ENCODE measurements at places on chromosomes 16 and 17.

DNA sequence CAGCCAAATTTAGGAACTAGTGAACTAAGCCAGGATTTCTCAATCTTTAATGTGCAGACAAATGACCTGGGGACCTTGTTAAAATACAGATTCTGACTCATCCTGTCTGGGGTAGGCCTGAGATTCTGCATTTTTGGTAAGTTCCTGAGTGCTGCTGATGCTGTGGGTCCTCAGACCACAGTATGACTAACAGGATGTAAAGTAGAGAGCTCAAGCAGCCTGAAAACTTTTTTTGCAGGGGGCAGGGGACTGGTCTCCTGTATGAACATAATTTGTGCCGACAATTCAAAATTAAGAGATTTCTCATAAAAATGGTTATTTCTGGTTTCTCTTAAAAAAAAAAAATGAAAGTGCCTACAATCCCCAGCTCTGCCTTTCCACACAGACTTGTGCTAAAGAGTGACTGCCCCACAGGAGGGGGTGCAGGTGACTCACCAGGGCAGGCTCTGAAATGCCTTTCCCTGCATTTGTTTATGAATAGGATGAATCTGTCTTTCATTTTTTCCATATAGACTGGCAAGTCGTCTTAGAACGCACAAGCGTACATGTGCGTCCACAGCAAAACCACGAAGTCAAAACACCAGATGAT, 271.5 kb downstream of the PHKB start:
- DNase-seq = no peak

DNA sequence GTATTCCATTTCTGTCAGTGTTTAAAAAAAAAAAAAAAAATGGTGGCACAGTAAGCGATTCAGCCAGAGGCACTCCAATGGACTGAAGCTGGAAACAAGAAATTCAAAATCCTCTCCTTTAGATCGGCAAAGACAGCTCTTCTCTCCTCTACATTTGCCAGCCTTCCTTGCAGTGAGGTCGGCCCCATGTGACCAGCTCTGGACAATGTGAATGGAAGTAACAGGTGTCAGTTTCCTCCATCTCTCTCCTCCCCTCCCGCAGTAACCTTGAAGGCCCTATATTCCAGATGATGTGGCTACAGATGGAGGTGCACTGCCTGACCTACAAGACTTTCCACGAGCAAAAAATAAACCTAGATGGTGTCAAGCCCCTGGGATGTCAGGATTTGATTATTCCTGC, 15.0 kb downstream of the CUEDC1 start:
- DNase-seq = no peak

DNA sequence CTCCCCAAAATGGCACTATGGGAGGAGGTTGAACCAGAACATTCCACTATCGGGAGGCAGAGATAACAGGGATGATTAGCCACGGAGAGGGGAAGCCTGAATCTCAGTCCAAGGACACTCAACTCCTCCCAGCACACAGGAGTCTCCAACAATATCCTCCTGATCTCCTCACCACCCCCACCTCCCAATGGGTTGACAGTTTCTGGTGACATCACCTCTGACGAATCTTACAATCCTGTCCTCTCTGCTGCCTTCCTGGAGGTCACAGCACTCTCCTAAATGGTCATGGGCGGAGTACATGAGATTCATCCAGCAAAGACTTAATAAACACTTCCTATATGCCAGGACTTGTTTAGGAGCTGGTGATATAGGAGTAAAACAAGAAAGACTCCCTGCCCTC, 80.9 kb downstream of the SLC6A2 start:
- no peak for DNase-seq

DNA sequence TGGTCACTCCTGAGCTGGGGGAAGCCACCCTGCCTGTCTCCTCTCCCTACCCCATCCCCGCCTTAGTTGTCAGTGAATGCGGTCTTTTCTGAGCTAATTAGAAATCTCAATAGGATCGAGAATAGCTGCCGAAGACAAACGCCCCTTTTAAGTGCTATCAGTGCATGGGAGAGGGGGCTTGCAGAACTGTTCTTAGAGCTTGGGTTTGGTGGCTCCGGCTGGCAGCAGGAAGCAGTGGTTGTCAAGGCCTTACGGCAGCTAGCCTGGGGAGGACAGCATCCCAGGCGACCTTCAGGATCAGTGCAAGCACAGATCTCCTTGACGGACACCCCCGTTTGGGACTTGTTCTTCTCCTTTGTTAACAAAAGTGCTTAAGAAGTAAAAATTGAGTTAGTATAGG, 195.1 kb downstream of the CCDC182 start:
- no peak for DNase-seq

DNA sequence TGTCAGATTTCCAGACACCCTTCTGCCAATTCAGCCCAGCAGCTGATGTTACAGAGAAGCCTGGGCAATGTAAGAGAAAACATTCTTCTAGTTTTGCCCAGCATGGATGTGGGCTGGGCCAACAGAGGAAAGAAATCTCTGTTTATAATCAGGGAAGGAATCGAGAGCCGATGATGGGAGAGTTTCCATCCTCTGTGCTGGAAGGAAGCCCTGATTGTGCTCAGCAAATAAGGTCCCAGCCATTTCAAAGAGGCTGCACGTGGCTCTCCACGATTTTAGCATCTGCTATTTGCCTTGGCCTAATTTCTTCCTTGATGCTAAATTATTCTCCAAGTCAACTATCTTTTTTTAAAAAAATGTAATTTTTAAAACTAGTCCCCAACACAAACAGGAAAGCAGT, 70.0 kb downstream of the IRX6 start:
- no peak for DNase-seq

GRCh38 chr16:71746442-71747046, 22.0 kb upstream of the PHLPP2 start:
- DNase-seq = no peak

DNA sequence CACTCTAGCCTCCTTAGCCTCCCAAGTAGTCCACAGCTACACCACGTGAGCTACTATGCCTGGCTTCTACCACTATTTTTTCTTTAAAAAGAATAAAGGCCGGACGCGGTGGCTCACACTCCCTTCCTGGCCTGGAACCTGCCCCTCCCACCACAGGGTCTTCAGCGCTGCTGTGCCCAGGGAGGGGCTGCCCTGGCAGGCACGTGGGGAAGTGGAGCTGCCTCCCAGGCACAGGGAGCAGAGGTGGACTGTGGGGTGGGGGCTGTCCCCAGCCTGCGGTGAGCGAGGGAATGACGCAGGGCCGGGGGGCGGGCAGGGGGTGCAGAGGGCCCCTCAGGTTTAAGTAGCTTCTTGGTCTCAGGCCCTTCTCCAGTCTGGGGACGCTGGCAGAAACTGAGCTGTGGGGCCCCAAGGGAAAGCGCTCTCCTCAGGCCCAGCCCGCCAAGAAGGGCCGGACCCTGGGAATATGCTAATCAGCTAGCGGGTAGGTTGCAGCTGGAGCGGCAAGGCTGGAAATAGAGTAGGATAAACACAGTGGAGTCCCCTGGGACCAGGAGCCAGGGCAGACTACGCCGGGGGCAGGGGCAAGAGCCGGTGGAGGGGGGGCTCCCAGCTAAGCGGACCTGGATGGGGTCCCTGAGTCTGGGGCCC, 46.8 kb downstream of the TIMM22 start:
- no peak for DNase-seq

GRCh38 chr17:2050300-2051060, 4.4 kb upstream of the HIC1 start:
- DNase-seq = no peak

DNA sequence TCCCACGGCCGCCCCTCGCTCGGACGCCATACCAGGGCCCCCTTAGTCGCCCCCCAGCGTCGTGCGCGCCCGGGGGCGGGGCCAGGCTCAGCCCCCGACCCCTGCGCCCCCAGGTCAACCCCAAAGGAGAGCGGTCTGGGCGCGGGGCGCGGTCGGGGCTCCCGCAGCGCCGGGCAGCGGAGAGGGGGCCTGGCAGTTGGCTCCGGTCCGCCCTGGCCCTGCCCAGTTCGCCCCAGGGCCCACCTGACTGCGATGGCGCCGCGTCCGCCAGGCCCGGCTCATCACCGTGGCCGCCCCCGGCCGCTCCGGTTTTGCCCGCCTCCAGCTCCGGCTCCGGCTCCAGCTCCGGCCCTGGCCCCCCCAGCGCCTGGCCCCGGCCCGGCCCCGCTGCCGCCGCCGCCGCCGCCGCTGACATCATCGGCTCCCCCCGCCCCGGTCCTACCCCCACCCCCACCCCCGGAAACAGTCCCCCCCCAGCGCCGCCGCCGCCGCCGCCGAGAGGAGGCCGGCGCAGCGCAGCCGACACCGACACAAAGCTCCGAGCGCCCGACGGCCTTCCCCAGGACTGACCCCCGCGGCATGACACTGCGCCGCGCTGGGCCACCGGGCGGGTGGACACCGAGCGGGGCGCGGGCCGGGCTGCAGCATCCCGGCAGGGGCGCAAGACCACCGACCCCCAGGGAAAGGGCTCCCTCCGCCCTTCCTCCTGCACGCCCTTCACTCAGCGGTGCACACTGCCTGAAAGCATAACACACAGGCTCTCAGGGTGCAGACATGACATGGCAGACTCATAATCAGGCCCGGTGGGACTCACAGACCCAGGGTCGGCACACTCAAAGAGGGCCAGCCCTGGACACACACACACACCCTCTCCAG, at the start of gene ZBTB4:
ZBTB4 (minus strand) TSS at position 419 of the 876 bp plus-strand sequence. CDS start 12,830 bp downstream, outside the sequence.
- DNase-seq = no peak

DNA sequence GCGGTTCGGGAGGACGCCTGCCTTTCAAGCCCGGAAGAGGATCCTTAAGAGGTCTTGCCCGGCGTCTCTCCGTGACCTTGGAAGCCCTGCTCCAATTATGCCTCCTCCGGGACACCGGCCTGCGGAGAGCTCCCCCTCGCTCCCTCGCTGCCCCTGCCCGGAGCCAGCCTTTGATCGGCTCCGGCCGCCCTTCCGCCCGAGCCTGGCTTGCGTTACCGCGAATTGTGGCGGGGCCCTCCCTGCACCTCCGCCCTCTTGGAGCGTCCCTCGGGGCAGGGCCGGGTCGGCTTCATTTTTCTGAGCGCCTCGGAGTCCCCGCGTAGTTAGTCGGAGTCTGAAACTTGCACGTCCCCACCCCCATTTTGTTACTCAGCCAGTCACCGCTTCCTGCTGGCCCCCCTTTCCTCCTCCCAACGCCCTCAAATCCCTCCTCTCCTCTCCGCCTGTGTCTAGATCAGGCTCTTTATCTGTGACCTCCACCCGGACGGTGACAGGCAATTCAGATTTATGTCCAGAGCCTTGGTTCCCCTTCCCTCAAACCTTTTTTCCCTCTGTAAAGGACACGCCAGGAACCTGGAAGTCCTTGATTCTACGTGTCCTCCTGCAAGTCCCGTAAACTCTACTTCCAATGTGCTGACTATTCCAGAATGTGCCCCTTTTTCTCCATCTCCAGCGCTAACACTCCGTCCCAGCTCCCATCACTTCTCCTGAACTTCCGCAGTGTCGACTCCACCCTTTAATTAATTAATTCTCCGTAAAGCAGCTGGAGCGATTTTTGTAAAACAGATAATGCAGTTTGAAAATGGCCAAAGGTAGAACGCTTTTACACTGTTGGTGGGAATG, 569 bp upstream of the RABEP2 start:
- DNase-seq = no peak

DNA sequence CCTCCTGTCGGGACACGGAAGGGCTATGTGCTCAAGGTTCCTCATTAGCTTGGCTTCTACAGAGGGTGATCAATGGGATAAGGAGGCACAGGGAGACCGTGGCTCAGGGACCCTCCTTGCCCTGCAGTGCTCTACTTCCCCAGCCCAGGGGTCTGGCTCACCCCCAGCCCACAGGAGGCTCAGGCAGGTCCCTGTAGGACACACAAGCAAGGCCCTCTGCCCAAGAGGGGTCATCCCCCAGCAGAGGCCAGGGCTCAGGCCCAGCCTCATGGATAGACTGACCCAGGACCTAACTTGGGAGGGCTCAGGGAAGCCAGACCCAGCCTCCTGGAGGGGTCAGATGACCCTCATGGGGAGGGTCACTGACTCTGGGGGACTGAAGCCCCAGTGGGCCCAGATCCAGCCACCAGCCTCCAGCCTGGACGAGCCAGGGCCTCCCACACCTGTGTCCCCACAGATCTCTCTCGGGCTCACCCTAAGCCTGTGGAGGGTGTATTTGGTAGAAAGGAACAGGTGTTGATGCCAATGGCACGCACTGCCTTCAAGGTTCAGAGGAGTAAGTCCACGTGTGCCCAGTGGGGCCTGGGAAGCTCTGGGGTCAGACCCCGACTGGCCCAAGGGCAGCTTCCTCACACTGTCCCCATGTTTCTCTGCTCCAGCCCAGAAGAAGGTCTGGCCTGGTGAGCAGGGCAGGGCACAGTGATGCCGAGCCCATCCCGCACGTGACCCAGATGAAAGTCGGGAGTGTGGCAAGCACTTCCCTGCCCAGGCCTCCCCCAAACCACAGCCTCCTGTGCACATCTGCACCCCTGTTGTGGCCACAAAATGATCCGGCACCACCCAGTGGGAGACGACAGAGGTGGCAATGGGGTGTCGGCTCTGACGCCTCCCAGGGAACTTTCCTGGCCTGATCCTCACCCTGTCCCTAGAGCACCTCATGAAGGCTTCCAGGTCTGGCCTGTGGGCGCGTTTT, 10.9 kb upstream of the KRTAP17-1 start:
- DNase-seq = no peak

DNA sequence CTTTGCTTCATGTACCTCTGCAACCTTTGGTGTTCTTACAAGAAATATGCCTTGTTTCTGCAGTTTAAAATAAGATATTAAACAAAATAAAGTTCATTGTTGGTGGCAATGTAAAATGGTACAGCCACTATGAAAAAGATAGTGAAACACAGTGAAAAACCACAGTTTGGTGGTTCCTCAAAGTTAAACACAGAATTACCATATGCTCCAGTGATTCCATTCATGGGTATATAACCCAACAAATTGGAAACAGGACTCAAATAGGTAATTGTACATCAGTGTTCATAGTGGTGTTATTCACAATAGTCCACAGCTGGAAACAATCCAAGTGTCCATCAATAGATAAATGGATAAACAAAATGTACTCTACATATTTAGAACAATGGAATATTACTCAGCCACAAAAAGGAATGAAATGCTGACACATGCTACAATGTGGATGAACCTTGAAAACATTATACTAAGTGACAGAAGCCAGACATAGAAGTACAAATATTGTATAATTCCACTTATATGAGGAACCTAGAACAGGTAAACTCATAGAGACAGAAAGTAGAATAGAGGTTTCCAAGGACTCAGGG, 49.2 kb downstream of the CUEDC1 start:
- no peak for DNase-seq

DNA sequence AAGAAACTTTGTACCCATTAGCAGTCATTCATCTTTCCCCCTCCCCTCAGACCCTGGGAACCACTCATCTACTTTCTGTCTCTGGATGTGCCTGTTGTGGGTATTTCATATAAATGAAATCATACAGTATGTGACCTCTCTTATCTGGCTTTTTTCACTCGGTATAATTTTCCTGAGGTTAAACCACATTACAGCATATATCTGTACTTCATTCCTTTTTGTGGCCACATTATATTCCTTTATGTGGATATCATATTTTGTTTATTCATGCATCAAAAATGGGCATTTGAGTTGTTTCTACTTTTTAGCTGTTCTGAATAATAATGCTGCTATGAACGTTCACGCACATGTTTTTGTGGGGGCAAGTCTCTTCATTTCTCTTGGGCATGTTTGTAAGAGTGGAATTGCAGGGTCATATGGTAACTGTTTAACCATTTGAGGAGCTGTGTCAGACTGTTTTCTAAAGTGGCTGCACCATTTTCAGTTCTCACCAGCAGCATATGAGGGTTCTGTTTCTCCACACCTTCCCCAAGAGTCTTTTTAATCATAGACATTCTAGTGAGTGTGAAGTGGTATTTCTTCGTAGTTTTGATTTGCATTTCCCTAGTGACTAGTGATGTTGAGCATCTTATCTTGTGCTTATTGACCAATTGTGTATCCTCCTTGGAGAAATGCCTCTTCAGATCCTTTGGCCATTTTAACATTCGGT, 3.8 kb downstream of the SNX29 start:
- DNase-seq = no peak

GRCh38 chr16:20349615-20350014, 2.9 kb downstream of the UMOD start:
- no peak for DNase-seq

Measured in cortex of kidney (tissue), 1 donor.